ENCODE measurements at places on chromosomes 1 and 21. TPM values are rescaled to one million over a fixed set of nuclear protein-coding genes. Genes with fewer than 3 reads are reported as not detected.
A peak's percentile ranks its signal among the peaks of the same experiment; 100 is the strongest.

DNA sequence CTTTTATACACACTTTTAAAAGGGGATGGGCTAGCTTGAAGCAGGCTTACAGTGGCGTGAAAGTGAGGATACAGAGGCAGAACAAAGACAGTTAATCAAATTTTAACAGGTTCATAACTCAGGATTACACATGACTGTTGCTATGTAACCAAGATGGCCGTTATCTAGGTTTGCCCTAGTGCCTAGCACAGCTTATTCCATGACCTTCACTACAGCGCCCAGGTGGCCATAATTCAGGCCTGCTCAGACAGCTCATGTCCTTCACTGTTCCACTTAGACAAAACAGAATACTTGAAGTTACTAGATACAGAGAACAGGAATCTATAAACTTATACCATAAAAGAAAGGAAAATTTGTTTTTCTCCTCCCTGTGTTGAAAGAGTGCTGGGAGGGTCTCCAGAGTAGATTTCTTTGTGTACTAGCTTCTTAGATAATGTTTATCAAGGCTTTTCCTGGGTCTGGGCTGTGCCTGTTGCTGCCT lies 6.2 kb upstream of the SPRR2F start:
- H3K4me1 ChIP-seq: no peaks in the 10 kb centered on the region
- H3K27ac ChIP-seq: no peak overlapping the region
- H3K36me3 ChIP-seq: no peaks in the 10 kb centered on the region
- H3K27me3 ChIP-seq: peaks cover 12% of the 10 kb centered on the region
- no peak for DNase-seq
- no peak overlapping the region for H3K4me3 ChIP-seq

- H3K27ac ChIP-seq: no peak overlapping the region
- no peaks in the 10 kb centered on the region for H3K36me3 ChIP-seq
- no peak for DNase-seq
- no peaks in the 10 kb centered on the region for H3K27me3 ChIP-seq
Measured at GRCh38 chr1:54766726-54767125, 2.4 kb upstream of the PARS2 start.

The TCEA3 gene
- 6.1 TPM for total RNA-seq

- H3K4me3 ChIP-seq: no peak overlapping the region
- no peaks in the 10 kb centered on the region for H3K36me3 ChIP-seq
- H3K27me3 ChIP-seq: peaks cover 12% of the 10 kb centered on the region
- DNase-seq: no peak
- H3K27ac ChIP-seq: no peak overlapping the region
Measured at GRCh38 chr1:175317309-175317708, 124.7 kb upstream of the KIAA0040 start.

DNA sequence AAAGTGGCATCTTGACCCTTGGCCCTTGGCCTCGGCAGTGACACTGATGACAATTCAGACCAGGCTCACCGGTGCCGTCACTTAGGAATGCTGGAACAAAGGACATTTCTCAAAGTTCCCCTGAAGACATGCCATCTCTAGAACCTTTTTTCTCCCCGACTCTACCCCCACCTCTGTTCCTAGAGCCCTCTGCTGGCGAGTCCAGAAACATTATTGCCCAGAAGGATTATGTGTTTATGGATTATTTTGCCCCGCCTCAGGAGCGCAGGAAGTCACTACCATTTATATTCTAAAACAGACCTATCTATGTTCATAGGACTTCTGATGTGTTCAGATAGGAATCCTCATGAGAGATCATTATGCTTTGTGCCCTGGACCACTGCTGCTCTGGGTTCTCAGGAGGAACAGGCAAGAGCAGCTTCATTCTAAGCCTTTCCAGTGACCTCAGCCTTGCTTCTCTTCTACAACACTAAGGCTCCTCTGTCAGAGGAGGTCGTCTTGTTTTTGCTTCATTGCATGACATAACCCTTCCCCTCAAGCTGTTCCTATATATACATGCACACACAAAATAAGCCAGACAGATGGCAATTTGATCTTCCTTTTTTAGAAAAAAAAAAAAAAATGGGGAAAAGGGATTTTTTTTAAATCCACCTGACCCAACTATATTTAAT lies 12.4 kb upstream of the SHISA4 start:
- H3K27me3 ChIP-seq: no peaks in the 10 kb centered on the region
- no peaks in the 10 kb centered on the region for H3K4me1 ChIP-seq
- H3K4me3 ChIP-seq: no peak overlapping the region
- DNase-seq: no peak
- peaks cover 7% of the 10 kb centered on the region for H3K36me3 ChIP-seq

DNA sequence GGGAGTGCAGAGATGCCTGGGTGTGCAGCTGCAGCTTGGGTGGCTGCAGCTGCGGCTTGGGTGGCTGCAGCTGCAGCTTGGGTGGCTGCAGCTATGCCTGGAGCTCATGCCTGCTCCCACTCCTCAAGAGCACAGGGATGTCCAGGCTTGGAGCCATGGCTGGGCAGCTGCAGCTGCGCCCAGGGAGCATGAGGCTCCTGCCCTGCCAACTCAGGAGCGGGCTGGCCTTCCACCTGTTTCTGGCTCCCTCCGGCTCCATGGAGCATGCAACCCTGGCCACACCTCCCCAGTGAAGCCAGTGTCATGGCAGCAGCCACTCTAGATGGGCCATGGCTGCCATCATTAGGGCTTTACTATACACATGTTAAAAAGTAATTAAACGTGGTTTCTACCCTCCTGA lies 21.1 kb downstream of the GBP1 start:
- H3K36me3 ChIP-seq: peaks cover 16% of the 10 kb centered on the region
- H3K27ac ChIP-seq: no peak overlapping the region
- peaks cover 16% of the 10 kb centered on the region for H3K27me3 ChIP-seq

The STIL gene
- total RNA-seq: 32.2 TPM

- no peak for DNase-seq
- no peak overlapping the region for H3K4me3 ChIP-seq
- no peaks in the 10 kb centered on the region for H3K27me3 ChIP-seq
- H3K36me3 ChIP-seq: peaks cover 7% of the 10 kb centered on the region
- peaks cover 13% of the 10 kb centered on the region for H3K4me1 ChIP-seq
- H3K27ac ChIP-seq: peak overlapping the region; percentile 38
Measured at GRCh38 chr1:230913496-230913895, 45.2 kb upstream of the C1orf198 start.

DNA sequence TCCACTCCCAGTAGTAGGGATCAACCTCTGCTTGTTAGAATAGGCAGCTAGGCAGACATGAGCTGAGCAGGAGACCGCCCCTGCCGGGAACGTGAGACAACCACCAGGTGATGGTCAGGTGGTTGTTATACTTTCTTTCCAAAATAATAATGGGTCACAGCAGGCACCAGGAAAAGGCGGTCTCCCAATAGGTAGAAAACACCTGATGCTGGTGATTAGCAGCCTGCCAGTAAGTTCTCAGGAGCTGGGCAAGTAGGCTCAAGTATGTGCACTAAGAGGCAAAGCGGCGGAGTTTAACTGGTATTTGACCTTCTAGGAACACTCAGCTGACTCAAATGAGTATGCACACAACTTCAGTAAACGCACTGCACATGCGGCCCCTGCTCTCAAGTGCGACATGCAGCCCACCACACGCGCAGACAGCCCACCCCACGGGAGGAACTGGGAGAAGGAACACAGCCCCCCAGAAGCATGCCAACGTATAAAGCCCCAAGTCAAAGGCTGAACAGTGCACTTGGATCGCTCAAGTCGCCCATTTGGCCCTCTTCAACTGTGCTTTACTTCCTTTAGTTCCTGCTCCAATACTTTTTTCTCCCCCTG lies 80.0 kb downstream of the DESI2 start:
- no peak overlapping the region for H3K27ac ChIP-seq
- peaks cover 16% of the 10 kb centered on the region for H3K27me3 ChIP-seq
- H3K4me1 ChIP-seq: peaks cover 13% of the 10 kb centered on the region
- H3K4me3 ChIP-seq: no peak overlapping the region

- H3K36me3 ChIP-seq: peaks cover 2% of the 10 kb centered on the region
- no peak for DNase-seq
- no peaks in the 10 kb centered on the region for H3K27me3 ChIP-seq
- no peak overlapping the region for H3K4me3 ChIP-seq
- no peak overlapping the region for H3K27ac ChIP-seq
Measured at GRCh38 chr1:10328180-10328963, 70.5 kb upstream of the PGD start.

- H3K27me3 ChIP-seq: no peaks in the 10 kb centered on the region
- no peaks in the 10 kb centered on the region for H3K4me1 ChIP-seq
- no peak overlapping the region for H3K27ac ChIP-seq
- no peaks in the 10 kb centered on the region for H3K36me3 ChIP-seq
- H3K4me3 ChIP-seq: no peak overlapping the region
Measured at GRCh38 chr1:240914506-240914905, 302.6 kb upstream of the GREM2 start.

DNA sequence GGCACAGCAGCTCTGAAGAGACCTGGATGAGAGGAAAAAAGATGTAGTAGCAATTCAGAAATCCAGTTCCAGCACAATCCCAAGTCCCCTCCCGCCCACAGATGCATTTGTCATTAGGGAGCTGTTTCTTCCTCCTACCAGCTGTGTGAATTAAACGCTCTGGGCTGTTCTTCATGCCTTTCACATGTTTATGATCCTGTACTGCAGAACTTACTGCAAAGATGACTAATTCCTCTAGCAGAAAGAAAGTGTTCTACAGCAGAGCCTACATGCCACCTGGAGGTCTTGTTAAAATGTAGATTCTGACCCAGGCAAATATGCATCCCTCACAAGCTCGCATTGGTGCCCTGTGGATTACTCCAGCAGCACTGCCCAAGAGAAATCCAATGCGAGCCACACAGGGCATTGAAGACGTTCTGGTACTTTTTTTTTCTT lies 6.5 kb downstream of the ENO1 start:
- H3K27me3 ChIP-seq: no peaks in the 10 kb centered on the region
- DNase-seq: no peak
- H3K27ac ChIP-seq: peak overlapping the region; percentile 97
- peaks cover 66% of the 10 kb centered on the region for H3K36me3 ChIP-seq
- peaks cover 90% of the 10 kb centered on the region for H3K4me1 ChIP-seq
- peak overlapping the region; percentile 82 for H3K4me3 ChIP-seq

The THEM5 gene
- total RNA-seq: 0.25 TPM

DNA sequence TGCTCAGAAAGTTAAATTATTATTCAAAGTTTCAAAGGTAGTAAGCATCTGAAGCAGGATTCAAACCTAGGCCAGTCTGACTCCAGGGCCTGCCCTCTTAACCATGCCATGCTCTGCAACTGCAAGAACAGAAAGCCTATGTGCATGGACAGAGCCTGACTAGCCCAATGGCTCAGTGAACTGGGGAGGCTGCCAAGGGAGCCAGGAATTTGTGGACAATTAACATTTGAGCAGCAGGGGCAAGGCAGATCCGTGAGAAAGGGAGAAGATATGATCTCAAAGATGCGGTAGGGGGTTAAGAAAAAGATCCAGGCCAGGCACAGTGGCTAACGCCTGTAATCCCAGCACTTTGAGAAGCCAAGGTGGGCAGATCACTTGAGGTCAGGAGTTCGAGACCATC lies 6.5 kb upstream of the ATP1A4 start:
- H3K4me3 ChIP-seq: no peak overlapping the region
- H3K4me1 ChIP-seq: no peaks in the 10 kb centered on the region

GRCh38 chr1:198496216-198497143 lies 44.0 kb downstream of the ATP6V1G3 start:
- H3K4me1 ChIP-seq: peaks cover 17% of the 10 kb centered on the region
- no peak overlapping the region for H3K4me3 ChIP-seq
- no peaks in the 10 kb centered on the region for H3K27me3 ChIP-seq
- no peak overlapping the region for H3K27ac ChIP-seq
- H3K36me3 ChIP-seq: peaks cover 1% of the 10 kb centered on the region

The B3GALT2 gene
- total RNA-seq: 0.10 TPM

The CSF3R gene
- total RNA-seq: 0.79 TPM

The SEC16B gene
- not detected for total RNA-seq

GRCh38 chr1:208309771-208310170 lies 65.6 kb upstream of the PLXNA2 start:
- no peak for DNase-seq
- no peak overlapping the region for H3K27ac ChIP-seq
- no peak overlapping the region for H3K4me3 ChIP-seq

The CHODL gene
- total RNA-seq: 0.28 TPM

DNA sequence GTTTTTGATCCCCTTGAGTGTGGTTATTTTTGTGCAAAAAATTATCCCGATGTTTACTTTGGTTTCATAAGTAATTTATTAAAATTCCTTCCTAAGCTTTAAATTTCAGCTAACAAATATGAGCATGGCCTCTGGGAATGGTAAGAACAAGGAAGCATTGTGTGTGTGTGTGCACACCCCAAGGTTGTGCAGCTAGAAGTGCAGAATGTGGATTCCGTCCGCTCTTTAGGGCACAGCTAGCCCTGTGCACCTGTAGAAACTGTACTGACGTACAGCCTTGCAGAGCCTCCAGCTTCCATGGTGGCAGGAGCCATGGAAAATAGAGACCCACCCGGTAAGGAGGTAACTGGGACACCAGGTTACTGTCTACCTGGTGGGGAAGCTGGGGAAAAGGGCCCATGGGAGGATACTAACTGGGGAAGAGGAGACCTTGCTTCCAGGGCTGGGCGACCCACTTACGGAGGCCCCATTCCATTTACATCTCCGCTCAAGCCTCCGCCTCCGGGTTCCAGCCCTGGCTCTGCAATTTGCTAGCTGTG lies 54.7 kb downstream of the B3GALT5 start:
- no peak for DNase-seq
- H3K27me3 ChIP-seq: no peaks in the 10 kb centered on the region
- H3K36me3 ChIP-seq: no peaks in the 10 kb centered on the region
- no peaks in the 10 kb centered on the region for H3K4me1 ChIP-seq
- no peak overlapping the region for H3K27ac ChIP-seq

DNA sequence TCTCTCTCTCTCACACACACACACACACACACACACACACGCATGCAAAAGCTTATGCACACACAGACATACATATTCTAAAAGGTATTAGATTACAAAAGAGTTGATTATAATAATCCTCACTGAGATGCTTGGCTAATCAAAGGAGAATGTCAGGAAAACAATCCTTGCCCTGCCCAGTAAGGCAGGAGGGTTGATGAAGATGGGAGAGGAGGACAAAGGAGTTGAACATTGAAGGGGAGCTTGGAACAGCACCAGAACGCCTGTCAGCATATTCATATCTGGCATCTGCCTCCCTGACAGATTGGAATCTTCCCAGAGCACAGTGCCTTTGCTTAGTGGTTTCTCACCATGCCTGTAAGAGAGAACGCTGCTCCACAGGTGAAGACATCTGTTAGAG lies 68.6 kb upstream of the PALMD start:
- no peaks in the 10 kb centered on the region for H3K27me3 ChIP-seq
- no peaks in the 10 kb centered on the region for H3K36me3 ChIP-seq
- no peak for DNase-seq
- H3K27ac ChIP-seq: no peak overlapping the region

DNA sequence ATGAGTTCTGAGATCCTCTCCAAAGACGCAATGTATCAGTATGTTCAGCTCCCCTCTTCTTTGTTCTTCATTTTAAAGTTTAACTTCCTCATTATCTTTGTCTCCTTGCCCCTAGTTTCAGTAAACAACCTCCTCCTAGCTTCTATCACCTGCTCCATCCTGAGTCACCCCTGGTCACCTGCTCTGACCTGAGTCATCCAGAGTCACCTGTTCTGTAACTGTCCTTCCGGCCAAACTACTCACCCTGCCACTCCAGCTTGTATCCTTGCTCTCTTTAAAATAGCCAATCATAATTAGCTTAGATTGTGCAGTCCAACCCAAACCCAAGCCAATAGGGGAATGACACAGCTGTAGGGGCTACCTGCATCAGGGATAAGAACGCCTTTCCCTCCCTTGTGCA lies 332.0 kb downstream of the OLFM3 start:
- H3K4me1 ChIP-seq: no peaks in the 10 kb centered on the region
- H3K27ac ChIP-seq: no peak overlapping the region
- H3K36me3 ChIP-seq: peaks cover 3% of the 10 kb centered on the region
- no peak for DNase-seq
- H3K4me3 ChIP-seq: no peak overlapping the region

- no peak overlapping the region for H3K27ac ChIP-seq
- H3K4me3 ChIP-seq: no peak overlapping the region
- H3K4me1 ChIP-seq: peaks cover 43% of the 10 kb centered on the region
- H3K27me3 ChIP-seq: peaks cover 70% of the 10 kb centered on the region
- peaks cover 6% of the 10 kb centered on the region for H3K36me3 ChIP-seq
Measured at GRCh38 chr1:58580186-58580585, 3.1 kb upstream of the TACSTD2 start.

All from activated T-cell treated with anti-CD3 and anti-CD28 coated beads, Interleukin-2, amount 50 U/mL, for 72 hours (primary cell).